ENCODE measurements at places on chromosomes 11 and 22.
A peak's percentile ranks its signal among the peaks of the same experiment; 100 is the strongest.

GRCh38 chr11:32100495-32100894, 9.6 kb downstream of the RCN1 start:
- peak; percentile 4 for DNase-seq

DNA sequence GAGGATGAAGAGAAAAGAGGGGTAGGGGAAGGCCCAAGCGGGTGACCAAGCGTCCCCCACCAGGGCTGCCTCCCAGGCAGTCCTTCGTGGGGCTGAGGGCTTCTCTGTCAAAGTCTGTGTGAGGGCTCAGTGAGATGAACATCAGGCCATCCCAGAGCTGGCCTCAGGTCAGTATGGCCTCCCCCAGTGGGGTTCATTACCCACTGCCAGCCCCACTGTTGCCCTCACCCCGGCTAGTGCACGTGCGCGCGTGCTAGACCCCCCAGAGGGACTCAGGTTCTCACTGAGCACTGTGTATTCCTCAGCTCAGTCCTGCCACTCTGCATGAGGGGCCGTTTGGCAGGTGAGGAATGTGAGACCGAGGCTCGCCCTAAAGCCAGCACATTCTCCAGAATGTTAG, 3.3 kb downstream of the KDELR3 start:
- DNase-seq: no peak

- DNase-seq: no peak
These were observed 128.5 kb downstream of the SLC1A2 start for GRCh38 chr11:35290876-35291275.

- DNase-seq: no peak
These were observed 12.3 kb upstream of the DLAT start for GRCh38 chr11:112012874-112013273.

- DNase-seq: no peak
These were observed 186.1 kb downstream of the MYO18B start for GRCh38 chr22:25928038-25928437.

DNA sequence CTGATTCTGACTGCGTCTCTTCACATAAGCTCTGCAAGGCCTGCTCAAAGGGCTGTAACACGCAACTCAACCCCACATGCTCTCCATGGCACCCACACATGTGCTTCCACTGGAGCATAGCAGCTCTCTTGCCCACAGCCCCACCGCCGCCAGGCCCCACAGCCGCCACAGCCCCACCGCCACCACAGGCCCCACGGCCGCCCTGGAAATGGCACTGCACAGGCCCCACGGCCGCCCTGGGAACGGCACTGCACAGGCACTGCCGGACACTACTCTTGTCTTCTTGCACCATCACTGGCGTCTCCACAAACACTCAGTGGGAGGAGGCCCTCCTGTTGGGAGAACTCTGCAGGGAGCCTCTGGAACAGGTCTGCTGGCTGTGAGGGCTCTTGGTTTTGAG, 8.6 kb downstream of the MOB2 start:
- DNase-seq: no peak

GRCh38 chr11:64835616-64836447, 8.6 kb downstream of the CDC42BPG start:
- DNase-seq: no peak

DNA sequence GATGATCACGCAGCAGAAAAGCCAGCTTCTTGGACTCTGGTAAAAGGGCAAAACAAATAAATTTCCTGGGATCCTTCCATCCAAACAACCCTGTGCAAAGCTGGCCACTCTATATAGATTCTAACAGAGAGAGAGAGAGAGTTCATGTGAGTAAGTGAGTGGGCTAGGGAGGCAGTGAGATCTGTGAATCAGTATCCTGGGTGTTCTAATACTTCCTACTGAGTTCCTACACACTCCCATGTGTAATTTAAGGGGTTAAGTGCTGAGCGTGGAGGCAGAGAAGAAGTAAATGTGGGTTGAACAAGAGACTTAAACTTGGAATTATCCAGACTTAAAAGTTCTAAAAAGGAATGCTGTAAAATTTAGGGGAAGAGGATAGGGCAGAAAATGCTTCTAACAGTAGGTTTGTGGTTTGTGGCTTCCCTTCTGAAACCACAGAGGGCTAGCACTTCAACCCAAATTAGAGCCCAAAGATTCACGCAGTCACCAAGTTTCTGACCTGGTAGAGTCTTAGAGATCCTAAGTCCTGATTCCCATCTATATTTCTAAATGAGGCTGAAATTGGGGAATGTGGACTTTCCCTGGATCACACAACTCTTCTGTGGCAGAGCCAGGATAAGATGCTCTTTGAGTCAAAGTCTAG, 413.9 kb downstream of the TENM4 start:
- no peak for DNase-seq

GRCh38 chr22:37163575-37164504, 14.1 kb upstream of the IL2RB start:
- DNase-seq: no peak

GRCh38 chr11:69099180-69099579, 50.4 kb downstream of the TPCN2 start:
- DNase-seq: no peak

GRCh38 chr11:92844197-92844596, 125.3 kb upstream of the MTNR1B start:
- DNase-seq: no peak

DNA sequence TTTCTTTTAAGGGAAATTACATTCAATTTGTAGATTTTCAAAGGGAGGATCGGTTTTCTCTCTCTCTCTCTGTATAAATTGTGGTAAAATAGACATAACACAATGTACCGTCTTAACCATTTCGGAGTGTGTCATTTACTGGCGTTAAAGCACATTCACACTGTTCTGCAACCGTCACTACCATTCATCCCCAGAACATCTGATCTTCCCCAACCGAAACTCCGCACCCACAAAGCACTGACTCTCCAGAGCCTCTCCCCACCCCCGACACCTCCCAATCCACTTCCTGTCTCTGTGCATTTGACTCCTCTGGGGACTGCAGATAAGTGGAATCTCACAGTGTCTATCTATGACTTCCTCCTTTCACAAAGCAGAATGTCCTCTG, 15.9 kb upstream of the GRAMD4 start:
- DNase-seq: peak; percentile 90

DNA sequence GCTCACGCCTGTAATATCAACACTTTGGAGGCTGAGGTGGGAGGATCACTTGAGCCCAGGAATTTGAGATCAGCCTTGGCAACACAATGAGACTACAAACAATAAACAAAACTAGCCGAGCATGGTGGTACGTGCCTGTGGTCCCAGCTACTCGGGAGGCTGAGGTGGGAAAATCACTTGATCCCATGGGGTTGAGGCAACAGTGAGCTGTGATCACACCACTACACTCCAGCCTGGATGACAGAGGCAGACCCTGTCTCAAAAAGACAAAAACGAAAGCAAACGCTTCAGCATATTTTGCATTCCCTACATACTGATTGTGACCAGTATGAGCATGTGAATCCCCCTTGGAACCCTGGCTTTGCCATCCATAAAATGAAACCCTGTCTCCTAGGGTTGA, 33.9 kb upstream of the MN1 start:
- no peak for DNase-seq
